Ureter (tissue), 1 donor: ENCODE measurements at places on chromosomes 3 and 15. TPM values are rescaled to one million over a fixed set of nuclear protein-coding genes. Genes with fewer than 3 reads are reported as not detected.
A peak's percentile ranks its signal among the peaks of the same experiment; 100 is the strongest.

P2RY12 gene
- 0.94 TPM for total RNA-seq

TADA3 gene
- total RNA-seq: 54.6 TPM

PODXL2 gene
- total RNA-seq: 15.9 TPM

VEPH1 gene
- total RNA-seq: 10.8 TPM

POPDC2 gene
- 13.9 TPM for total RNA-seq

SCAANT1 gene
- not detected for total RNA-seq

SLC12A1 gene
- not detected for total RNA-seq

MYL3 gene
- 4.6 TPM for total RNA-seq

OSTN gene
- total RNA-seq: not detected

GOLIM4 gene
- total RNA-seq: 21.8 TPM

DNA sequence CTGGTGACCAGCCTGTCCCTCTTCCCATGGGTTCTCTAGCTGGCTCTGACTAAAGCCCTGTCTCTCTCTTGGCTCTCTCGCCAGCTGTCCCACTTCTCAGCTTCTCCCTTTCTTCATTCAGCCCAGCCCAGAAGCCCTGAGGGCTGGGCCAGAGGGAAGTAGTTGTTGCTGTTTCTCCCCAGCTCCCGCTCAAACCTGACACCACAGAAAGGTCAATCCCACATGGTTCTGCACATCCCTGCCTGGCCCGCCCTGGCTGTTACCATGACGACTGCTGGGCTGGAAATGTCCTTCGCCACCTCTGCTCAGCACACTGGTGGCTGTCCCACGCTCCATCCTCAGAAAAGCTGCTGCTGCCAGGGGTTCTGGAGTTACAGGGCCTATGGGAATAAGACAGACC lies 25.9 kb downstream of the CCDC32 start:
- no peak for DNase-seq

GRCh38 chr15:31824024-31824423 lies 206.3 kb upstream of the CHRNA7 start:
- no peak for DNase-seq

GRCh38 chr3:61035573-61035972 lies 215.7 kb downstream of the FHIT start:
- no peak for DNase-seq

GRCh38 chr15:92277776-92278175 lies 115.9 kb upstream of the ST8SIA2 start:
- DNase-seq: no peak

- no peak for DNase-seq
Observed at GRCh38 chr3:22659651-22660475, 543.3 kb upstream of the UBE2E2 start.

- DNase-seq: no peak
Observed at GRCh38 chr15:48896869-48897814, 19.2 kb downstream of the EID1 start.

DNA sequence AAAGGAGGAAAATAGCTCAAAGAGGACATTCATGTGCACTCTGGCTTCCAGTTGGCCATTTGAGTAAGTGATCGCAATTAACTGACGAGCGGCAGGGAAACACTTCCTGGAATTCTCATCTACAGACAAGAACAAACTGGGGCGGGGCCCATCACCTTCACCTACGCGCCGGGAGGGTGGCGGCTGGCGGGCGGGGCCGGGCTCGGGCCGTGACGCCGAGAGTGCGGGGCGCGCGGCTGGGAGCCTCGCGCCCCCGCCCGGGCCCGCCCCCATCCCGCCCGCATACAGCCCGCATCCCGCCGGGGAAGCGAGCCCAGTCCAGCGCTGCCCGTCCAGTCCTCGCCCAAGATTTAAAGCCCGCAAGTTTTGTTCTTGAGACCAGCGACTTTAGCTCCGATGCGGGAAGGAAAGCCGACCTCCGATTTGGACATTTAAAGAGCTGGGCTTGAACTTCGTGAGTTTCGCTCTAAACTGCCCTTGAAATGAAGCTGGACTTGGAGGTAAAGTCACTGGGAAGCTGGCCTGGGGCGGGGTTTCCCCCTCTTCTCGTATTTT lies at the start of gene B3GNT5:
TSS of gene B3GNT5 (plus strand) at position 281 of the 555 bp plus-strand sequence. CDS start 16,546 bp downstream, outside the sequence.
- DNase-seq: peak; percentile 67

DNA sequence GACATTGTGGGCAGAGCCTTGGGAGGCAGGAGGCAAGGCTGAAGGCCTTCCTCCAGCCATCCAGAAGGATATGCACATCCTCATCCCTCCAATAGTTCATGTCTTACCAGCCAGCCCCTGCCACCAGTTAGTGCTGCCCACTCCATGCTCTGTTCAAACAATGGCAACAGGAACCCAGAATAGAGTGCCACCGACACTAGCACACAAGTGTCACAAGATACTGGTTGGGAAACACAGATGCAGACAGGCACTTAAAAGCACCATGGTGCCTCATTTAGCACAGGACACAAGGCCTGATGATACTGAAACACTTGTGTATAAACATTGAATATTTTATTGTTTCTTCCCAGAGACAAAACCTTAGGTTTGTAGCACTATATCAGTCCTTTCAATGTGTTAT lies 56.5 kb upstream of the MYO5C start:
- DNase-seq: no peak

GRCh38 chr15:84714372-84714771 lies 1.6 kb downstream of the SEC11A start:
- DNase-seq: no peak

DNA sequence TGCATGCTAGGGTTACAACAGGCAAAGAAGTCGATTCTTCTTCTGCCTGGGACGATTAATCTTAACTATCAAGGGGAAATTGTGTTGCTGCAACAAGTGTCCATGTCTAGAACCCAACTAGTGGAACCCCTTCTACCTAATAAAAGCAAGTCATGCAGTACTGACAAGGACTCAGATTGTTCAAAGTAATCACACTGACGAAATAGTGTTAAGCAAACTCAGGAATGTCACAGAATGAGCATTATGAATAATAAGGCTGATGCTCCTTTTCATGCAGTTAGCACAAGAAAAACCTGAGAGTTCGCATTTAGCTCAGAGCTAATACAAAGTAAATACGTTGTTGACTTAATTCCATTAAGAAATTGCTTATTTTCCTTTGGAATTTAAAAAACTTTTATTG lies 47.5 kb upstream of the TRIM42 start:
- no peak for DNase-seq

GRCh38 chr15:34490417-34491193 lies 53.0 kb upstream of the GOLGA8A start:
- no peak for DNase-seq

DNA sequence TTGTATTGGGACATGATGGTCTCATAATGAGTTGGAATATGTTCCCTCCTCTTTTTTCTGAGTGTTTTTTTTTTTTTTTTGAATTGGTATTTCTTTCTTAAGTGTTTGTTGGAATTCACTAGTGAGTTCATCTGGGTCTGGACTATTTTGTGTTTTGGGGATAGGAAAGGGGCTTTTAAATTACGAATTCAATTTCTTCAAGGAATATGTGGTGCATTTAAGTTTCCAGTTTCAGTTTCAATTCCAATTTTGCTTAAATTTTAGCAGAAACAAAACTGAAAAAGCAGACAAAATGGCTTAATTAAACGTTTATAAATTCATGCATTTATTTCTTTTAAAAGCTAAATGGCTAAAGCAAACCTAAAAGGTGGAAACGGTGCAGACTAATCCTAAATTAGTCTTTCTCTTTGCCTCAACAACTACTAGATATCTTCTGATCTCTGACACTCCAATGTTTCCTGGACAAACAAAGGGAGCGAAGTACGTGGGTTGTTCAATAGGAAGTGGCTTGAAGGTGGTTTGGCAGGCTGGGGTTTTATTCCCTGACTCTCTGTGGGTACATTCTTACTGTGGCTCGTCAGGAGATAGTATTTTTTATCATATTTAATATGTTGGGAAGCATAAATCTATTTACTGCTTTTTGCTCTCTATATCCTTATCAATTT lies 50.0 kb upstream of the CORO2B start:
- DNase-seq: no peak

DNA sequence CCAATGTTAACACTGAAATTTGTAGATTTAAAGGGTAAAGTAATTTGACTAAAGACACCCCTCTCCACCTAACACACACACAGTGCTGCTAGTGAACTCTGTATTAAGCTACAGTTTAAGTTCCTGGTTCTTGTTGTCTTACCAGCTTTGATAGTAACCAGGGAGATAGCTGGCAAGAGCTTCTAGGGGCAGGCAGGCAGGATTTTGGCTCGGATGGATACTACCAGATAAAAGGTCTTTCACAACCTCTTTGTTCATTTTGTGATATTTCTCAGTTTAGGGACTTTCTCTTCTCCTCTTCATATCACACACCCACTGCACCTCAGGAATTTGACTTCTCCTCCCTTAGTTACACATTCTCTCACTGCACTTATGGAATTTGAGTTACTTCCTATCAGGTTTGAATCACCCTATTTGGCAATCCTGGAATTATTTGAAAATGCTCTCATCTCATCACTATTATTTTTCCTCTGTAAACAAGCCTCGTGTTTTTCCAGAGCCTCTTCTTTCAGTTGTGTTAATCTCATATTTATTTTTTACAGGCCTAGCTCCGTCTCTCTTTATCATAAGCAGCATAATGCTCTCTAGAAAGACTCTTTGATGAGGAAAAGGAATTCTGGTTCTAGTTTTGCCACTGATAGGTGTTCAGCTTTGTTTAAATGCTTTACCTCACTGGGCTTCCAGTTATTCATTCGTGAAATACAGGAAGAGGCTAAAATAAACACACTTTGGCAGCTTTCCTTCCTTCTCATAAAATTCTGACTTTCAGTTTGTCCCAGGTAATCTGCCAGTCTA lies 23.0 kb upstream of the CLDN1 start:
- no peak for DNase-seq

- peak; percentile 76 for DNase-seq
Observed at GRCh38 chr3:42652611-42653302, 740 bp upstream of the ZBTB47 start.

GRCh38 chr3:150469031-150469930 lies 61.2 kb downstream of the TSC22D2 start:
- peak; percentile 77 for DNase-seq

GRCh38 chr3:195388380-195388779 lies 54.4 kb downstream of the ACAP2 start:
- DNase-seq: no peak

DNA sequence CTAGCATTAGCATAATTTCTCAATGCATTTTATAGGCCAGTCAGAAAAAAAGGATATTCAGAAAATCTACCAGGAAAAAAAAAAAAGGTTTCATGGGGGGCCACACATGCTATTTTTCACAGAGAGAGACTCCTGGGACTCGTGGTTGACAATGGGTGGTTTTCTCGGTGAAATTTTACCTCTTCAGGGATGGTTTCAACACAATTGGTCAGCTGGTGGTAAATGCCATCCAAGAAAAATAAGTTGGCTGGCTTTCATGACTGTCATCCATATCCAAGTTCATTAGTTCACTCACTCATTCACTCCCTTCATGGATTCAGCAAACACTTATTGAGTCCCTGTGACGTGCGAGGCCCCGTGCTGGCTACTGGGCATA lies 217.3 kb downstream of the SHQ1 start:
- no peak for DNase-seq

GRCh38 chr3:97901313-97902248 lies 70.7 kb downstream of the RIOX2 start:
- DNase-seq: no peak

DNA sequence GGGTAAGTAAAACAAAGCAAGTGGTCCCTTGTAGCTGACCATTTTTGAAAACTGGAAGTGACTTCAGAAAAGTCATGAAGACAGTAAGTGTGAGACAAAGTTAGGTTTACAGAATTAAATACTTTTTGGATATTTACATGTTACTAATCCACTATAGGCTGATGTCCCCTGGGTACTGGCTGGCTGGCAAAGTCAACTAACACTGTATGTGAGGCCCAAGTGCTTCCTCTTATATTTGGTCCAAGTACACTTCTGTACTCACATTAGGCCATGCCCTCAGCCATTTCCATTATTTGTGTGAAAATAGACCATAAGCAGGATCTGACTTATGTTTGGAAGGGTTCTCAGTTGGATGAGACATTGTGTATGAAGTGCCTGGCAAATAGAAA lies 5.5 kb upstream of the LEKR1 start:
- no peak for DNase-seq

- no peak for DNase-seq
Observed at GRCh38 chr3:175041369-175041768, 182.2 kb downstream of the NAALADL2 start.
